Smooth muscle cell of the brain vasculature (primary cell): ENCODE measurements at places on chromosomes 12 and 14.

- no peak for DNase-seq
Observed at GRCh38 chr14:105147671-105148603, 20.6 kb downstream of the JAG2 start.

GRCh38 chr12:108600702-108601007 lies 2.8 kb upstream of the TMEM119 start:
- DNase-seq: no peak

DNA sequence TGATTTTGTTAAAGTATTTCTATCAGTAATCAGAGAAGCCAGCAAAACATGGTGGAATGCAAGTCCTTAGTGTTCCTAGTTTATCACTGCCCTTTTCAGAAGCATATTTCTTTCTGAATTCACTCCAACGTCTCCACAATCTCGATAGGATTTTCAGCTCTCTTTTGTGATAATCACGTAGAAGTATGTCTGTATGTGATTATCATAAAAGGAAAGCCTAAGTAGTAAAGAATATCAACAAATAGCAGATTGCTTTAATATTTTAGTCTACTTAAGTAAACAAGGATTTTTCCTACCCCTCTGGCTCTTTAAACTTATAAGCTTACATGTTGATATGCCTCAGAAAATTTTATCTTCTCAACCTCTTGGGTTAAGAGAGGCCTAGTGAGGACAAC lies 147.4 kb upstream of the NUDT4 start:
- no peak for DNase-seq

DNA sequence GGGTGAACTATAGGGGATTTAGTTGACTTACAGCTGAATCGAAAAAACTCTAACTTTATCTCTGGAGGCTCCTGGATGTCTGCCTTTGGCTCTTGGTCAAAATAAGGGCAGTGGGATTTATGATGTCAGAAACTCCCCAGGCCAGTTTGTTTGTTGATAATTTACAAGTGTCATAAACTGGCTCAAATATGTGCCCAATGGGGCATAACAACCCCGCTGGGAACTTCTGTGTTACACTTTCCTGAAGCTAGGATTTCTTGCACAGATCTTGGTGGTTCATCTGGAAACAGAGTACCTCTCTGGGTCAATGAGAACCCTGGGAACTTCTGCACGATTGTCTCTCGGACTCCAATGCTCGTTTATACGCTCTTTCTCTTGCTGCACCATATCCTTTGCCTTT lies 58.7 kb upstream of the MUCL1 start:
- no peak for DNase-seq

DNA sequence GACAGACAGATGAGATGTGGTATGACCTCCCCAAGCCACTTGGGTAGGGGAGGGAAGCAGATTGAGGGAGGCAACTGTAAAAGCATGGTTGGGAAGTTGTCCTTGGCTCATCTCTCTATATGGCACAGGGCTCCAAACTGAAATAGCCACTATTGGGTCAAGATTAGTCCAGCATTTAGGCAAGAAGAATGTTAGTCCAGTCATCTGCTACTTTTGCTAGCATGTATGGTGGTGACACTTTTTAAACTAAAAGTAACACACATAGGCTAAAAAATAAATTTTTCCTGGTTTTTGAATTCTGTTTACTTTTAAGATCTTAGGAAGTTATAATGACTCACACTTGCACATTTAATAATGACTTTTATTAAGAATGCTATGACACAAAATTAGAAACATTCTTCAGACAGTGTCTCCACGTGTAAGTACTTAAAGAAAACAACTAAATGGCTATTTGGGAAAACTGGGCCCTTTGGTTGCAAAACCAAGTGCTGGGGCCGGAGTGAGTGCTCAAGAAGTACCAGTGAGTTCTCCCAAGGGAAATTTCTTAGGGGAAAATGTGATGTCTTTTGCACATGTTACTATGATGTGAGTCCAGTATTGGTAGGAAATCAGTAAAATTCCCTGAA lies 179.1 kb upstream of the HIF1A start:
- no peak for DNase-seq

DNA sequence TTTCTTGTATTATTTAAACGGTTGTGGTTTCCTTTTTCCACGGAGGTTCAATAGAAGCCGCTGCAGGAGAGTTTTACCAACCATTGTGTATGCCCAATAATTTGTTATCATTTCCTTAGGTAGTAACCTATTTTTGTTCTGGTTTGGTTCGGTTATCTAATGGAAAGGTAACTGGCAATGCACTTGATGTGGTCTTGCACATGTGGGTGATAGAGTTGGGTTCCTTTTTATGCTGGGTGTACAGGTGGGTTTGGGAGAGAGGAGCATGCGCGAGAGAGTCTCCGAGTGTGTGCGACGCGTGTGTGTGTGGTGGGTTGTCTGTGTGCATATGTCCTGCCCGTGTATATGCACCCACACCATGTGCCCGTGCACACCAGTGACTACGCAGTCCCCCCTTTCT lies 102.7 kb upstream of the FKBP4 start:
- DNase-seq: no peak

GRCh38 chr14:34174973-34175372 lies 224.1 kb upstream of the EGLN3 start:
- DNase-seq: no peak
